ENCODE measurements at places on chromosomes 2 and 18. TPM values are rescaled to one million over a fixed set of nuclear protein-coding genes. Genes with fewer than 3 reads are reported as not detected.

Gene AKAIN1
- 0.14 TPM for total RNA-seq

Gene ST8SIA3
- 0.09 TPM for total RNA-seq

Gene LYPD6B
- 0.24 TPM for total RNA-seq

Gene STON1
- 1.8 TPM for total RNA-seq

Gene RPRD1A
- total RNA-seq, result 34.1 TPM

Gene CHPF
- total RNA-seq, result 8.5 TPM

Gene HOXD13
- not detected for total RNA-seq

Gene FLACC1
- 1.7 TPM for total RNA-seq

Gene GKN1
- total RNA-seq, result 1.4 TPM

Gene FAM161A
- 2.2 TPM for total RNA-seq

Gene ZEB2
- total RNA-seq, result 15.3 TPM

Gene KCNG2
- total RNA-seq, result 0.19 TPM

Gene GPR75
- 0.57 TPM for total RNA-seq

Gene SAG
- total RNA-seq, result 0.61 TPM

Gene IL36RN
- total RNA-seq, result 0.09 TPM

Gene POTEJ
- 0.09 TPM for total RNA-seq

Gene TGFA
- 1.6 TPM for total RNA-seq

Gene MYL12B
- total RNA-seq, result 479 TPM

Gene LHCGR
- total RNA-seq, result 0.05 TPM

Gene UBR3
- 14.1 TPM for total RNA-seq

Gene TEKT4
- total RNA-seq, result 0.05 TPM

Gene SOWAHC
- total RNA-seq, result 7.3 TPM

Gene VIL1
- total RNA-seq, result 0.14 TPM

Gene VWA3B
- total RNA-seq, result 3.2 TPM

Gene SP140L
- total RNA-seq, result 11.9 TPM

Gene SKA1
- 11.5 TPM for total RNA-seq

Gene CNTNAP5
- 0.14 TPM for total RNA-seq

Gene GAL3ST2
- total RNA-seq, result 0.09 TPM

Gene C2orf92
- 2.9 TPM for total RNA-seq

Gene MAPK4
- total RNA-seq, result 6.9 TPM

Gene ABCG5
- not detected for total RNA-seq

Gene RUFY4
- total RNA-seq, result 2.6 TPM

Gene CABYR
- total RNA-seq, result 1.4 TPM

Gene CCBE1
- total RNA-seq, result 0.33 TPM

Gene NDC80
- total RNA-seq, result 43.7 TPM

Gene AGXT
- 0.14 TPM for total RNA-seq

Gene ANTXR1
- total RNA-seq, result 4.4 TPM

Gene GREB1
- 0.24 TPM for total RNA-seq

Gene ORMDL1
- 63.7 TPM for total RNA-seq

Gene D2HGDH
- 6.4 TPM for total RNA-seq

Gene KLHL14
- 0.24 TPM for total RNA-seq

Gene PRKCE
- 3.2 TPM for total RNA-seq

Gene SCN2A
- total RNA-seq, result 0.24 TPM
